ENCODE measurements at places on chromosomes 6 and 20. TPM values are rescaled to one million over a fixed set of nuclear protein-coding genes. Genes with fewer than 3 reads are reported as not detected.

The SLC2A4RG gene
- total RNA-seq, result 41.0 TPM

The GPR63 gene
- 5.1 TPM for total RNA-seq

The CYP39A1 gene
- 0.83 TPM for total RNA-seq

The FAM83C gene
- total RNA-seq, result 0.19 TPM

The EDN3 gene
- 0.24 TPM for total RNA-seq

The TRIM40 gene
- 0.22 TPM for total RNA-seq

The EMILIN3 gene
- total RNA-seq, result 1.9 TPM

The SMOC2 gene
- 0.94 TPM for total RNA-seq

The HCK gene
- 0.62 TPM for total RNA-seq

DNA sequence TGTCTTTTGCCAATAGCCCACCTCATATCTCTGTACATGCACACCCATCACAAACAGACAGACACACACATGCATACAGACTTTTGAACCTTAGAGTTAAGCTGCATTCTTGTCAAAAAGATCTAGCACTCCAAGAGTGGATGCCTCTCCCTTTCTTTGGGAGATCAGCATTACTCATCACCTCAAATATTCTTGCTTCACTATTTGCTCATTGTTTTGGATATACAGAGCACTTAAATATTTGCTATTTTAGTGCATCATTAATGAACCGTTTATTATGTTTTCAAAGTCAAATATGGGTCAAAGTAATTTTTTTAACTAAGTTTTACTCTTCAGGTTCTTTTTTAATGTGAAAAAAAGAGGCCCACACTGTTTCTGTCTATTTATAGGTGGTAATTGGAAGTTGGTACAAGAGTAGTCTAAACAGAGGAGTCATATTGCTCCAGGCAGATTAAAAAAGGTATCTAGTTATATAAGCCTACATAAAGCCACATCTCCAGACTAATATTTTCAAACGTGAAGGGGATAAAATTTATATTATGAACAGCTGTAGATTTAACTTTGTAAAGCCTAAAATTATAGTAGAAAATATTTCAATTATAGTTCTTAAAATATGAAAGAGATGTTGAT, 102.6 kb downstream of the FLRT3 start:
- ATAC-seq, result no peak

GRCh38 chr6:117992856-117993255, 85.8 kb downstream of the SLC35F1 start:
- ATAC-seq, result no peak

DNA sequence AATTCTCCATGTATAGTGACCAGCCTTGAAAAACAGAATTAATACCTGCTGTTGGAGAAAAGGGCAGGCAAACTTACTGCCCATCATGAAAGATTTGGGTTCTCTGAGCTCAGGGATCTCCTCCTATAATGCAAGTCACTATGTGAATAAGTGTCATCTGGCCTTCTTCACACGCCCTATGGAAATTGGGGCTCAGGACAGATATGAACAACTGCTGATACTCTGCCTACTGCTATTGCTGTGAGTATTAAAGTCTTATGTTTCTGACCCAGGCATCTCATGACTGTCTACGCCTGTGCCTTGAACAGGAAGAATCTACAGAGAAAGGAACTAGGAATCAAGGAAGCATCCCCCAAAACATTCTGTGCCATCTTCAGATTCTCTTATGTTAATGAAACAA, 226.1 kb downstream of the SOD2 start:
- no peak for ATAC-seq

DNA sequence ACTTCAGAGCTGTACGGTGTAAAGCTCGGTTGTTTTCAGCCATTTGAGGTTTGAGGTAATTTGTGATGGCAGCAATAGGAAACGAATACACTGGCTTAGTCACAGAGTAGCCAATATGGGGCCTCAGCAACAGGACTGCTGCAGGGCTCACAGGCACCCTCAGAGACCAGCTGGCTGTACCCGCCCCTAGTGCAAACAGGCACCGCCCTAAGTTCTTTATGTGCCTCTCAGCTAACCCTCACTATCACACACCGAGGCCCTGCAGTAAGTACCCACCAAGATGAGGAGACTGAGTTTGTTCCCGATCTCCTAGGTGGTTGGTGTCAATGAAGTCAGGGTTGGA, 11.2 kb upstream of the SERPINB9 start:
- peak; percentile 54 for ATAC-seq

- no peak for ATAC-seq
Observed at GRCh38 chr20:9928281-9928737, 89.4 kb upstream of the PAK5 start.

DNA sequence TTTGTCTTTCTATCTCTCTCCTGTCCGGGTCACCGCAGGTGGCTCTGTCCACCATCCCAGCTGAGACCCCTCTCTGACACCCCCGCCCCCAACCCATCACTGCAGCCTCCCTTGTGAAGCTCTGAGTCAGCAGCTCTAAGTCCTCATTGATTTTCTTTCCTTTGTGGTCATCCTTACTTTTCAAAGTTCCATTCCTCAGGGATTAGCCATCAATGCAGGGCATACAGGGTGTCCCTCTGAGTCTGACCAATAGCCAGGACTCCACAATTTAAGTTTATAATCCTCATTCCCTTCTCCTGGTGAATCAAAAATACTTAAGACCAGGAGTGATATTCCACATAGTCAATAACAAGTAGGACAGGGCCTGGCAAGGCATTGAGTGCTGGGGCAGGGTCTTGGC, 333.3 kb upstream of the CNR1 start:
- ATAC-seq, result no peak

DNA sequence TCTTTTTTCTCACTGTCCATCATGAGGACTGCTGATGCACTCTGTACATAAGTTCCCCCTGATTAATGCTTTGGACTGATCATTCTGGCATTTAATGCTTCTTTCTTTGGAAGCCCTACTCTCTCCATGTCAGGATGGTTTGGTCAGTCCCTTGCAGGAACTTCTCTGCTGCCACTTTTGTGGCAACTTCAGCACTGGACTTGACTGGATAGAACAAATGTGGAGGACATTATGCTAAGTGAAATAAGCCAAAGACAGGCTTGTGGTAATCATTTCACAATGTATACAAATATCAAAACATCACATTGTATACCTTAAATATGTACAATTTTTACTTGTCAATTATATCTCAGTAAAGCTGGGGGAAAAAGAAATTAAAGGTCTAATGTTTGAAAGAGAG, 12.2 kb upstream of the BRPF3 start:
- no peak for ATAC-seq

- ATAC-seq, result no peak
Observed at GRCh38 chr20:24289737-24290481, 179.5 kb upstream of the SYNDIG1 start.

GRCh38 chr6:116287689-116288282, 8.1 kb upstream of the TSPYL1 start:
- ATAC-seq, result peak; percentile 60

DNA sequence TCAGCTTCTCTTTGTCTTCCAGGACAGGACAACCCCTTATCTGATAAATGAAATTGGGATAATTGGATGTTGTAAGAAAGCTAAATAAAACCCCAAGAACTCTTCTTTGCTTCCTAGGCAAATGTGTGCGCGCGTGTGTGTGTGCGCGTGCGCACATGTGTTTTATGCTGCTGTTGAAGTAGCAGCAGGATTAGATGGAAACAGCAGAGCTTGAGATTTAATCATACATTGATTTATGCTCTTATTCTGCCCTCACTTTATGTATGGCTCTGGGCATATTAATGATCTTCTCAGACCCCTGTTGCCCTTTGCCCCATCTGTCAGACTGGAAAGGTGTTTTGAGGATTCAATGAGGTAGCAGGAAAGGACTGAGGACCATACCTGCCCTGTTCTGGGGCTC, 324.0 kb upstream of the MAP3K7 start:
- ATAC-seq, result peak; percentile 86

DNA sequence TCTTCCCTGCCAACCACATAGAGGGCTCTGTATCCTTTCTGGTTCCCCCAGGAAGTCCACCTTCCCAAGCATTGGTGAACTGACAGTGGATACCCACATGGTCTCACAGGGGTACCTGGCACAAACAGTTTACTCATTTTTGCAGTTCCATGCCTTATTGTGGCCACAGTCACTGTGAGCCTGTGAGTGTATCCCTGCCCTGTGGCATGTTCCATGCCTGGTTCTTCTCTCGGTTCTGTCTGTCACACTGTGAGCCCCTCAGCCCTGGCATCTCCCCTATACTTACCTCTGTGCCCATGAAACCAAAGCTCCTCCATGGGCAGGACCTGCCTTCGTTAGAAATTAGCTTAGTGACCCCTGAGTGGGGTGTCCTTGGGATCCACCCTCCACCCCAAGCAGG, 107.8 kb downstream of the TOX2 start:
- no peak for ATAC-seq

DNA sequence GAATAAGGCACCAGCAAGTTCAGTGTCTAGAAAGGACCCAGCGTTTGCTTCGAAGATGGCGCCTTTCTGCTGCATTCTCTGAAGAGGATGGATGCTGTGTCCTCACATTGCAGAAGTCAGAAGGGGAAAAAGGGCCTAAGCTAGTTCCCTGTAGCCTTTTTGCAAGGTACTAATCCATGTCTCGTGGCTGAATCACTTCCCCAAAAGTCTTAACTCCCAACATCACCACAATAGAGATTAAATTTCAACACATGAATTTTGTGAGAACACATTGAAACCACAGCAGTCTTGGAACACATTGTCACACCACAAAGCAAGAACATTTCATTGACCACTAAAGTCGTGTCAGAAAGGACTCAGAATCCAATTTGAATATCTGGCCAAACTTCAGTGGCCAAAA, 42.1 kb downstream of the KLHL31 start:
- ATAC-seq, result no peak

GRCh38 chr6:113634352-113635163, 222.6 kb upstream of the MARCKS start:
- no peak for ATAC-seq

DNA sequence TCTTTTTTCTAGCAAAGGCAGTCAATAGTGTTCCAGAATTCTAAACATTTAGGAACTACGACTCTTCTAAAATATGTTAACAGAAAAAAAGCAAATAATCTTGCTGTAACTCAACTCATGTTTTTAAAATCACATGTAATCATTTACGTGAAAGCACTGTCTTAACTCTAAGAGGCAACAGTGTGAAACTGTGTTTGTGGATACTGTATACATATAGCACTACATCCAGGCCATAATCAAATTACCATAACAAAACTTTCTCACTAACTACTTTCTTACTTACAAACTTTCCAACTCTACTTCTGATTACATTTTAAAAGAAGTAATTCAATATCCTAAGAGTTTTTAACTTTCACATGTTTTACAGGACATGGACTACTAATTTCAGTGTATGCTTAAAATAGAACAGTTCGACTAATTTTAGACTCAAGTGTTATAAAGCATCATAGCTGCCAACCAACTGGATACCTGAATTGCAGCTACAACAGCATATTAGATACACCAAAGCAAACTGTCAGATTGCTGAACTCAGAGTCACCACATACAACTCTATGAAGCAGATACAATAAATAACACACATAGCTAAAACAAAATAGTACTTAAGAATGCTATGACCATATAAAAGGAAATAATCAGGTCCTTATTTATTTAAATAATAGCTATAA, 121.6 kb upstream of the BEND6 start:
- no peak for ATAC-seq

DNA sequence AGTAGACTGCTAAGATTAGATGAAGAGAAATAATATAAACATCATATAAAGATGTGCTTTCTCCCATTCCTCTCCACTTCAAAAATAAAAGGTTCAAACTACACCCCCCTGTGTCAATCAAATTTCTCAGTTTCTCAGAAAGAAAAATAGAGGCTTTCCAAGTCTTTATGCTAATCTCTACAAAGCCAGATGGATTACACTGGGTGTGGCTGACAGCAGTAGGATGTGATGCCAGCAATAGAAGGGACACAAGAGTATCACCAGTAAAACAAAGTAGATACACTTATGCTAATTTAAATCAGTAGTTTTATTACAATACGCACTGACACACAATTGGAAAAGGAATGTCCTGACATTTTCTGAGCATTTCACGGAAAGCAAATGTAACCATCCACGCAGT, 353.4 kb downstream of the RNGTT start:
- ATAC-seq, result no peak

GRCh38 chr20:45497971-45498494, 17.4 kb downstream of the SPINT3 start:
- ATAC-seq, result no peak

- ATAC-seq, result peak; percentile 100
Observed at GRCh38 chr6:147131532-147132128, 72.6 kb upstream of the STXBP5 start.

DNA sequence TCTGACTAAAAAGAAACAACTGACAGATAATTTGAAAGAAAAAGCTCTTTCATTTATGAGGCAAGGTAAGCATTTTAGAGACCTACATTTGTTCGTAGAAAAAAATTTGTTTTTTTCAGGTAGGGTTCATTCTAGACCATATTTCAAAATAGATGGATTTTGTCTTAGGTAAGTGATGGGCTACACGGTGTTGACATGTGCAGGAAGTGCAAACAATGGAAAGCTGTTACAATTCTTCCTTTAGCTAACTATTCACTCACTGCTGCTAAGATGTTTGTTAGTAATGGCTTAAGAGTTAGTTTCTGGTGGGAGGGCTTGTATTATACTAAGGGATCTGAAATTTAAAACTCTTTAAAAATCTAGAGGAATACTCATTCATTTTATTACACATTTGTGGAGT, 96.7 kb downstream of the CD109 start:
- ATAC-seq, result no peak

DNA sequence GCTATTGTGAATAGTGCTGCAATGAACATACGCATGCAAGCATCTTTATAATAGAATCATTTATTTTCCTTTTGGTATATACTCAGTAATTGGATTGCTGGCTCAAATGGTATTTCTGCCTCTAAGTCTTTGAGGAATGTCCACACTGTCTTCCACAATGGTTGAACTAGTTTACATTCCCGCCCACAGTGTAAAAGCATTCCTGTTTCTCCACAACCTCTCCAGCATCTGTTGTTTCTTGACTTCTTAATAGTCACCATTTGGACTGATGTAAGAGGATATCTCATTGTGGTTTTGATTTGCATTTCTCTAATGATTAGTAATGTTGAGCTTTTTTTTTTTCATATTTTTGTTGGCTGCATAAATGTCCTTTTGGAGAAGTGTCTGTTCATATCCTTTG, 208.7 kb downstream of the PHF3 start:
- ATAC-seq, result no peak

GRCh38 chr20:63544958-63545516, 2.5 kb downstream of the SRMS start:
- ATAC-seq, result peak; percentile 16

Data from motor neuron (in vitro differentiated cells).